Fibroblast of skin of right biceps (primary cell): ENCODE measurements at places on chromosomes 1 and 21.

DNA sequence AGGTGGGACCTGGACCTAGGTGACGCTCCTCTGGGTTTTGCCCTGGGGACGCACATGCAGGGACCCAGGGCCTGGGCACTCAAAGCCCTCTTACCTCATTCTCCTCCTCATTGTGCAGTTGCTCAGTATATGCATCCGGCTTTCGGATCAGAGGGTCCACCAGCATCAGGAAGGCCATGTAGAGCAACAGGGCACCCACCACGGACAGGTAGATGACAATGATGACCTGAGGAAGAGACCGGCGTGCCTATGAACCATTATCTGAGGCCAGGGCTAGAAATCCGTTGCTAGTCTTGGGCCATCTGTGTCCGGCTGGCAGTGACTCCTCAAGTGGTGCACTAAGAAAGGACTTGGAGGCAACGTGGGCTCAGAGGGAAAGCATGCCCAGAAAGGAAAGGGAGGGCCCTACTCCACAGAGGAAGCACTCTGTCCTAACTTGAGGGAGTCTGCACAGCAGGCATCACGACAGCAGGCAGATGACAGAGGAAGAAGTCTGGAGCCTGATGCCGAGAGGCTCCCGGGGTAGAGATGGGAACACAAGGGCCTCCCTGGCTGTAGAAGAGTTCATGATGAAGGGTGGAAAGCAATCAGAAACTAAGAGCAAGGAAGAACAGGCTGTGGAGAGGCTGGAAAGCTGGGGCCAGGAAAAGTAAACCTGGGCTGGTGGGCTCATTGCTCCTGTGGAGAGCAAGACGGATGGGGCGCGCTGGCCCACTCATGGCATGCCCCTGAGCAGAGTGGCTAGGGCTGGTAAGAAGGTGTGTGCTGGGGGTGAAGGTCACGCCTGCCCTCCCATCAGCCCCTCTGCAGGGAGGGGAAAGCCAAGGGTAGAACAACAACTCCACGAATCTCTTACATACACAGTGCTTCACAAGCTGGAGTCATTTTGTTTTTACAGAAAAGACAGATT is 10.3 kb downstream of the TMEM9 start:
- DNase-seq = no peak

GRCh38 chr1:13435458-13435857 is 25.2 kb downstream of the PRAMEF20 start:
- DNase-seq = no peak

GRCh38 chr1:187842406-187843165 is 1013.8 kb downstream of the PLA2G4A start:
- peak; percentile 39 for DNase-seq

- no peak for DNase-seq
Observed at GRCh38 chr1:221786647-221787046, 44.8 kb upstream of the DUSP10 start.

GRCh38 chr1:75067975-75068374 is 66.2 kb upstream of the LHX8 start:
- no peak for DNase-seq

GRCh38 chr1:19974822-19975416 is 4.5 kb downstream of the PLA2G2A start:
- DNase-seq = peak; percentile 67

DNA sequence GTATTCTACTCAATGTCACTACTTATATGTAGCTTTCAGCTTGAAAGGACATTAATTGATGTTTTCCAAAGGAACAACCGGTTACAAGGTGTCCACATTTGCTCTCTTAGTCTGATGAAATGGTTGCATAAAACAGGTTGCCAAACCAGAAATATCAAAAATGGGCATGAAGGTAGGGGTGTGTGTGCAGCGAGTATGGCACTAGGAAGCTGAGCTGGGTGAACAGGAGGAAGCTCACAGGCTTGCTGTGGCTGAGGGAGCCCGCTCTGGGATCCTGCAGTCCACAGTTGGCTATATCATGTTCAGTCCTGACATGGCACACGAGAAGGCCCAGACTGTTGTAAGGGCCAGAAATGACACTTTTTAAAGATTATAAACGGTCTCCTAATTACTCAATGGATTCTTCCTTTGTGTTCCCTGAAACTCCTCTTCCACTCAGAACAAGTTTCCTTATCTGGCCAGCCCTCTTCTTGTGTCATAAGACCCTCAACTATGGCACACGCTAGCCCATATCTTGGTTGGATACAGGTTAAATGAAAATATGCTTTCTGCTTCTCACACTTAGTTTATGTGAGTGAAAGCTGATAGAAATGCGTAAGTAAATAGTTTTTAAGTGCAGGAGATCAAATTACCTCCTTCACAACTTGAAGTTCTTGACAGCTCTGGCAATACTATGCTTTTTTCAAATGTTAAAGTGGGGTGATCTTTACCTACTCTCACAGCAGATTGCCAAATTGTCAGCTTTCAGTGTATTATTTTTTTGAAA is 201.5 kb downstream of the LMO4 start:
- no peak for DNase-seq

- peak; percentile 91 for DNase-seq
Observed at GRCh38 chr1:55311057-55311641, 96.0 kb upstream of the USP24 start.

DNA sequence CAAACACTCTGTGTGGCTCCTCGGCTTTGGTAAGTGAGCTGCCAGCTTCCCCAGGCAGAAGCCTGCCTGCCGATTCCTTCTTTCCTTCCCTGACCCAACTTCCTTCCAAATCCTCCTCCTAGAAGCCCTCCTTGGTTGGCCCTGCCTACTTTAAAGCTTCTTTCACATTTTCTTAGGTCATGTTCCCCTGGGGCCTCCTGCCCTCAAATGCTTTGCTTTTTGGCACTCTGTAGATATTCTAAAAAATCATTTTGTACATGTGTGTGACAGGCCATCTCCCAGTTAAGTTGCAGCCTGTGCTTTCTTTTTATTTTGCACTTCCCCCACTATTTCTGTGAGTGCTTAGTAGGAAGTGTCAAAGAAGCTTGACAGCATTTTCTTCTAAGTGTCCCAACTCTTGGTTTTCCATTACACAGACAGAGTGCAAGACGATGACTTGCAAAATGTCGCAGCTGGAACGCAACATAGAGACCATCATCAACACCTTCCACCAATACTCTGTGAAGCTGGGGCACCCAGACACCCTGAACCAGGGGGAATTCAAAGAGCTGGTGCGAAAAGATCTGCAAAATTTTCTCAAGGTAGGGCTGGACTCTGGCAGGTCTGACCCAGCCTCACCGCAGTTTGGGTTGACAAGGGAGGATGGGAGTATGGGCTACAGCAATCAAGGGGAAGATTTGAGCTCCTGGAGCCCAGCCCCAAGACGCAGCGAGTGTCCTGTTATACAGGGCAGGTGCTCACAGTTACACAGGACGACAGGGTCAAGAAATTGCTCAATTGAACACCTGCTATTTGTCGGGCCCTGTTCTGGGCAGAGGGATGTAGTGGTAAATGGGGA is at the start of gene S100A9:
S100A9 (plus strand) TSS at position 2 of the 838 bp plus-strand sequence; CDS start at position 432, 430 bp downstream.
- no peak for DNase-seq

DNA sequence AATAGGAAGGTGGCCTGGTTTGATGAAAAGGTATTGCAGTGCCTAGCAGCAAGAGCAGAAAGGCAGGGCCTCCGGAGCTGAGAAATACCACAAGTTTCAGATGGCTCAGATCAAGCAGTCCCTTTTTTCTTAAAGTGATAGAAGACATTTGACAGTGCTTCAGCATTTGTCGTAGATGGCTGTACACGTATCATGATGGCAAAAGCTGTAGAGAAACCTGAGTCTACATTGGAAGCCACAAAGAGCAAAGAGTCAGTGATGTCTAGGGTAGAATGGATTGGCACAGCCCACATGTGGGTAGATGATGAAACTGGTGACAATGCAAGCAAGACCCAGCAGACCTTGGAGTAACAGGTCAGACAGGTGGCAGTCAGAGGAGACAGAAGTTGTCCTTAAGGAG is 101.3 kb upstream of the ARTN start:
- DNase-seq = no peak

- no peak for DNase-seq
Observed at GRCh38 chr1:37940299-37940947, 6.4 kb downstream of the INPP5B start.

DNA sequence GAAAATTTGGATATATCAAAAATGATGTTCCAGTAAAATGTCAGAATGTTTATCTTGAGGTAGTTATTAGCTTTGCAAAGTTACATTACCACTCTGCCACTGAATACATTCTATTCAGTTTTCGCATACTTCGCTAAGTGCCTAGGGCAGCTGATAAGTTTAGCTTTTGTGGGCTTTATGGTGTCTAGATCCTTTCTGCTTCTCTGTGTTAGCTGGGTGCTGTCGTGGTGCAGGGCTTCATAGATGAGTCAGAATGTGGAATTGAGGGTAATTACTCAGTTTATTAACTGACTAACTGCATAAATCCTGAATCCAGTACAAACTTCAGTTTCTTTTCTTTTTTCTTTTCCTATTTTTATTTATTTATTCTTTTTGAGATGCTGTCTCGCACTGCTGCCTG is 21.5 kb downstream of the NCAM2 start:
- DNase-seq = peak; percentile 45

DNA sequence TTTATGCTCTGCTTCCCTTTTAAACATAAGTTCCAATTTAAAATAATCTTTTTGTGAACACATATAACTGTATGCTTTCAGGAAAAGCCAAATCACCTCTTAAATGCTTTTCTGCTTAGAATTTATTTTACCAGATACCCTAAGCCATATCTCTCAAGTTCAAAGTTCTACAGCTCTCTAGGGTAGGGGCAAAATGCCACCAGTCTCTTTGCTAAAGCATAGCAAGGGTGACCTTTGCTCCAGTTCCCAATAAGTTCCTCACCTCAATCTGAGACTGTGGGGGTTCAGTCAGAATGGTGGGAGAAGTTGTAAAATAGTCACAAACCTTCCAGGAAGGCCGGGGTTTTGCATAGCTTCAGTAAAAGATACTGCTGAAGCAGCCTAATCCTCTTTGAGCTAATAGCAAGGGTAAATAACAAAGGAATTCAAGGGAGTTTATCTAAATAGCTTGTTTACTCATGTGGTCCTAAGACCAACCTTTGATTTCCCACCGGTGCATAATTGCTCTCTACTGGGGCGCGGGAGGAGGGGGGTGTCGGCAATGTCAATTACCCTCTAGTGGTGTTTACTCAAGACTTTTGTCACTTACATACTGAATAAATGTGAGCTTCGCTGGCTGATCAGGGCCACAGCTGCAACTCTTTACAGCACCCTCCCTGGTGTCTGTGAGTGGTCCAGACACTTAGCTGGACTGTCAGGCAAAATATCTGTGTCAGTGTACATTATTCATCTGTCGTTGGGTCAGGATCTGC is 1376.2 kb downstream of the NCAM2 start:
- no peak for DNase-seq

- no peak for DNase-seq
Observed at GRCh38 chr1:181739214-181739613, 255.9 kb downstream of the CACNA1E start.

DNA sequence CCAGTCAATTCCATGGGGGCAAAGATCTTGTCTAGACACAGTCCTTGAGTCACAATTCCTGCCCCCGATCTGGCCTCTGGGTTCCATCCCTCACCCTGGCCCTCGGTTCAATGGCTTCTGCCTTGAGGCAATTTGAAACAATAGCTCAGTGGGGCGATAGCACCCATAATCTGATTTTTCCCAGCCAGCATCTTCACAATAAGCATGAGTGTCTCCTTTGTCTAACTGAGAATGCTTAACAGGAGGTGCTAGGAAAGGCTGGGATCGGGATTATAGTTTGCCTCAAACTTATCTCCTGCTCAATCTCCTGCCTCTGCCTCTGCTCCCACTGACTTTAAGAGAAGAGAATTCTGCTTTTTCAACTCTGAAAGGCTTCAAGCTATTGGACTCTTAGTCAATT is 293.9 kb upstream of the PROX1 start:
- DNase-seq = no peak

DNA sequence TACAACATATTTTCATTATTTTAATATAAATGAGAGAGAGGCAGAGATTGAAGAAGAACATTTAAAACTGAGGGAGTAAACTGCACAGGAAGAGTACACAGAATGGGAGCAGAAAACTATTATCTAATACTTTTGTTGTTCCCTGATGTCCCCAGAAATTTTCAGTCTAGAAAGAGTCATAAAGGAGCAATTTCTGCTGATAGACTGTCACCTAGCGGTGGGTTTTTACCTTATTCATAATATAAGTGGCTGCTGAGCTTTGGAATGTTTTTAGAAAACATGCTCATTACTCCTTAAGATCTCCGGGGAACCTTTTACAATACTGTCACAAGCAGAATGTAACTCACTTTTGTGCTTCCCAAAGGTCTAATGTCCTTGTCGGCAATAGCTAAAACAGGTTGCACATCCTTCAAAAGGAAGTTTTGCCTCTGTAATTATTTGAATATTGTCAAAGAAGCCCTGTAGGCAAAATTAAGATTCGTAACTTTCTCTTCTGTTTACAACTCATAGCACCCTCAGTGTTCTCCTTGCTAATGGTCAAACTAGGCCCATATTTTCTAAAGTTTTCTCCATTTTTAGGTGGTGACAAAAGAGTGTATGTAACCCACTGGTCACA is 4.9 kb upstream of the NPL start:
- DNase-seq = peak; percentile 46

- DNase-seq = peak; percentile 32
Observed at GRCh38 chr1:119635811-119636390, 12.2 kb downstream of the ZNF697 start.

DNA sequence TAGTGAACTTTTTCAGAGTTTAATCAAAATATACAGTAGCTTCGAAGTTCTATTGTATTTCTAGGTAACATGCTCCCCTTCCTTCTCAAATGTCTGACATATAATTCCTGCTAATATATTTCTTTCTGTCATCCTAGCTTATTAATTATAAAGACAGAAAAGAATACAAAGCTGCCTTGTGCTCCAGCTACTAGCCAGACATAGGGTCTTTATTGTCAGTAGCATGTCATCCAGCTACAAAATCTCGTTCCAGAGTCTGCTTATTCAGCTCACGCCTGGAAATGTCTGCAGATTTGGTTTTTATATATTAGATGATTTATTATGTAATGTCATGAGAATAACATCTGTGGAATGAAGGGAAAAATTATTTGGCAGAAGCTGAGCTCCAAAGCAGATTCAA is 1102.8 kb downstream of the BRINP3 start:
- peak; percentile 0 for DNase-seq

GRCh38 chr21:38590449-38591217 is 92.4 kb upstream of the ERG start:
- DNase-seq = no peak

DNA sequence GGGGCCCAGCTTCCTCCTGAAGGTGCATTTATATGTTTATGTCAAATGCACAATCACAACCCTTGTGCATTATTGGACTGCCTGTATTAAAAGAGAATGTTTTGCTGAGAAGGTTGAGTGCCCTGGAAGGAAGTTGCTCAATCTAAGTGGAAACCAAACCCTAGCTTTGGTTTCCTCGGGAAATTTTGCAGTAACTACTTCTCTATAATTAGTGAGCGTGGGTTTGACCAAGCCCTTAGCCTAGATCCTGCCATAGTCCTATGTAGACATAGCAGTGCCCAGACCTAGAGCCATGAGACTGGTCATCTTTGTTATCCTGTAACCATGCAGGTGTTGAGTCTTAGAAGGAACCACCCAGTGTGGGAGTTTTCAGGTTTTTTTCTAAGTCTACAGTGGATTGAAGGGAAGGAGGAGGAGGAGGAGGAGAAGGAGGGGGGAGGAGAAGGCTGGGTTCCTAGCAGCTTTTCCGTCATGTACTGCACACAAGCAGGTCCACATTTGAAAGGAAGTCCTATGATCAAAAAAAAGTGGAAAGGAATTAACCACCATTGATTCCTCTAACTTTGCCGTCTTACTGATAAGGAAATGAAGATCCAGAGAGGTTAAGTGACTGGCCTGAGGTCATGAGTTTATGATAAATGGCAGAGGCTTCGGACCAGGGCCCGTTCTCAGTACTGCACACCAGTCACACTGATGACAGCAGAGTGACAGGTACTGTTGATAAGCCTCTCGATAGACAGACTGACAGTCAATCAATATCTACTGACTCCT is 72.2 kb upstream of the LYST start:
- no peak for DNase-seq

GRCh38 chr1:167132301-167133010 is 38.6 kb downstream of the STYXL2 start:
- no peak for DNase-seq
